ENCODE measurements at places on chromosomes 6 and 20.

DNA sequence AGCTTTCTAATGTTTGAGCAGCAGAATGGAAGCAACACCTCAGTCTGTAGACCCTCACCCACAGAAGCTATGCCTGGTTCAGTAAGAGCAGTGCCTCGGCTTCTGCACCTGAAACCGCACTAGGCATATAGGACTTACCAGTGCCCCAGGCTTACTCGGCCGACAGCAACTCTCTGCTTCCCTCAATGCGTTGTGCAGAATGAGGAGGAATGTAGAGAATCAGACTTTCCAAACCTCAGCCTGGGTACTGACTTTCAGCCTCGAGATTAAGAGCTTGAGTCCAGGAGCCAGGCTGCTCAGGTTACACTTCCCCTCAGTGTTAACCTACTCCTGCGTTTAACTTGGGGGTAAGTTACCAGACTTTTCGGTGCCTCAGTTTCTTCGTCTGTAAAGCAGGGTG, 8.6 kb downstream of the EYA2 start:
- no peak for DNase-seq

GRCh38 chr20:64277571-64278316, 22.2 kb downstream of the PCMTD2 start:
- DNase-seq: no peak

GRCh38 chr6:101883505-101883904, 490.0 kb downstream of the GRIK2 start:
- DNase-seq: no peak

DNA sequence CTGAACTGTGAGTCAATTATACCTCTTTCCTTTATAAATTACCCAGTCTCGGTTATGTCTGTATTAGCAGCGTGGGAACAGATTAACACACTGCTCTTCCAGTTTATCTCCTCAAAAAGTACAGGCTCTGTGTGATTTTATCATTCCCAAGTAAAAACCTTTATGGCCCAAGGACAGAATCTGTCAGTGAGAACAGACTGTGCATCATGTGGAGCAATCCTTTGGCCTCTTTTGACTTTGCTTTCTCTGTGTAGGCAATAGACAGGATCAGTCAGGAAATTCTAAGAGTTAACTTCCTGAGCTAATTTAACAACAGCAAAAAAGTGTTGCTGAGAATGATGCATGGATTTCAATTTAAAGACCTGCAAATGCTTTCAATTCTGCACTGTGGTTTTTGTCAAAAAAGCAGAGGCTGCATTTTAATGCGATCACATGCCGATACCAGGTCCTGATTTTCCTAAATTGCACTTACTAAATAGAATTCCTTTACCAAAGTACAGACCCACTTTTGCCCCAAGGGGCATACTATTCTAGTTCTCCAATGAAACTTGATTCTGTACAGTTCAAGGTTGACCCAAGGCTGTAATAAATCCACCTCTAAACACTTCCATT, 246.7 kb upstream of the MARCKS start:
- DNase-seq: peak; percentile 14

DNA sequence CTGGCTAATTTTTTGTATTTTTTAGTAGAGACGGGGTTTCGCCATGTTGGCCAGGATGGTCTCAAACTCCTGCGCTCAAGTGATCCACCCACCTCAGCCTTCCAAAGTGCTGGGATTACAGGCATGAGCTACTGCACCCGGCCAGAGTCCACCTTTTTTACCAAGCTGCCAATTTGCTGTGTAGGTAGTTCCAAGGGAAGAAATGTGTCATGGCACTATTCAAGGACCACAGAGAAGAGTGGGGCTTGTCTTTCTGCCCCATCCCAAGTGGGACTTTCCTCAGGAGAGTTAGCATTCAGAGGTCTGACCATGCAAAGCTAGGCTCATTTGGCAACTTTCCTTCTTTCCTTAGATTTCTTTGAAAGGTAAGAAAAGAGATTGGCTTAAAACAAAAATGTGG, 111.9 kb upstream of the TRAF3IP2 start:
- DNase-seq: no peak

GRCh38 chr6:121711472-121711871, 276.0 kb downstream of the GJA1 start:
- DNase-seq: no peak

DNA sequence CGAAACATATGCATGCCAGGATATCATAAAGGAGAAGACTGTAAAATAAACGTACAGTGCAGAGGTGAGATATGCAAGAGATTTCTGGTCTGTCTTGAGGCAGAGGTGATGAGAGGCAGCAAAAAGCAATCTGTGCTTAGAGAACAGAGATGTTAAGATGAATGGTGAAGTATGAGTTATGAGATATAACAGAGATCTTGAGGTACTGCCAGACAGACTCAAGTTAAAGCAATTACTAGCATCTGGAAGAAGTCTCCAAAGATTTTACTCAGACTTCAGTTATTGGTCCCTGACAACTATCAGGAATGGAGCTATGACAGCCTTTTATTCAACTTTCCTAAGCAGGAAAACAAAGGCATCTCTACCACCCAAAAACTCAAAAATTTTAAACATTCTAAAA, 122.8 kb upstream of the DST start:
- DNase-seq: no peak

DNA sequence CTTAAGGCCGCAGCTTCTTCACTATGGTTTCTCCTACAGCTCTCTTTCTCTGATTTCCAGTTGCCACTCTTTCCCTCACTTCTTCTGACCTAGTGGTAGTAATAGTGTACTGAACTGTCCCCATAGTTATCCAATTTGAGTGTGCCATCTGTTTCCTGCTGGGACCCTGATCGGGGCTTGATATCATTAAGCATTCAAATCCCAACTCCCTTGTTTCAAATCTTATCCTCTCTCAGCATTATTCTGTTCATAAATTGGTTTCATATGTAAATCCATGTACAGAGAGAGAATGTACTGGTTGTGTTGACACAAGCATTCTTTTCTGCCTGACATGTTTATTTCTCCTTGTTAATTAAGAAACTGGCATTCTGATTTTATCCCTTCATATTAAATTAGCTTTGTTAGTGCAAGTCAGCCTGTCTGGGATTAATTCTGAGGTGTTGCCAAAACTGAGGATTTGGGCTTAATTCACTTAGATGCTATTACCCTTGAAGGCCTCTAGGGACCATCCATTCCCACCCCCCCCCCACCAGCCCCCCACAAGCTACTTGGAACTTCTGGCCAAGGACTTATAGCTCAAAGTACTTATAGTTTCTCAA, 84.6 kb upstream of the PROKR2 start:
- DNase-seq: no peak

- DNase-seq: no peak
These were observed 21.7 kb downstream of the HIVEP1 start for GRCh38 chr6:12033770-12034169.

DNA sequence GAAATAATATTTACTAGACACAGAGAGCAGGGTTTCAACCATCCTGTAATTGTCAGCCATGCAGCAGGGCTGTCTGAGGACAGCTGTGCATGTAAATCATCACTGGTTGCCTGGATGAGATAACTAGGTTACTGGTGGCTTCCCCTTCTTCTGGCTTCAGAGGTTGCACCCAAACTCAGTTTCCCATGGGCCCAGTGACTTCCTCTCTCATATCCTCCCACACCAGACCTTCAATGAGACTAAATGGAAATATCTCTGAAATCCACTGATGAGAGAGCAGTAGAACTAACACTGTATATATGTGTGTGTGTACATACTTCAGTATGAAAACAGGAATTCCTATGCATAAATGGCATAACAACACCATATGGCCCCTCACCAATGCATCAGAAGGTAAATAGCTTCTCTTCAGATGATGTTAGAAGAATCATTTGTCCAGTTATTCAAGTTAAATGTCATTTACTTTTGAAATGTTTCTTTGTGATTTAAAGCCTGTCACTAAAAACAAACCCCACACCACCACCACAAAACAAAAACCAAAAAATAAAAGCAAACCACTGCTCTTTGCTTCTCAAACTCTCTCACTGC, 51.0 kb upstream of the IL20RA start:
- no peak for DNase-seq

GRCh38 chr6:14119784-14120183, 2.2 kb downstream of the CD83 start:
- no peak for DNase-seq

DNA sequence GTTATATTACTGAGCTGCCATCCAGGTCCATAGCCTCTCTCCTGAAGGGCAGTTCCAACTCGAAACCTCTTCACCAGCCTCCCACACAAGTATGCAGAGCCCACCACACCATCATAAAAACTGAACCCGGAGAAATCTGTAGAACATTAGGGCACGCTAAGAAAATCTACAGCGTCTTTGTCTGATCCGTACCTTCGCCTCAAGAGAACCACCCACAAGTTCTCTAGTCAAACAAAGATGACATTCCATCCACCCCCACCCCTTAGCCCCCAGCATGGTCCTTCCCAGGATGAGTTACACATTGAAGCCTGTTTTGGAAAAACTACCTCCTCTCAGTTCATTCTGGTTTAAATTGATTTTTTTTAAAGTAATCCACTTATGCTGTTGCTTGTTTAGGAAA, 219.7 kb downstream of the ZMYND8 start:
- no peak for DNase-seq

DNA sequence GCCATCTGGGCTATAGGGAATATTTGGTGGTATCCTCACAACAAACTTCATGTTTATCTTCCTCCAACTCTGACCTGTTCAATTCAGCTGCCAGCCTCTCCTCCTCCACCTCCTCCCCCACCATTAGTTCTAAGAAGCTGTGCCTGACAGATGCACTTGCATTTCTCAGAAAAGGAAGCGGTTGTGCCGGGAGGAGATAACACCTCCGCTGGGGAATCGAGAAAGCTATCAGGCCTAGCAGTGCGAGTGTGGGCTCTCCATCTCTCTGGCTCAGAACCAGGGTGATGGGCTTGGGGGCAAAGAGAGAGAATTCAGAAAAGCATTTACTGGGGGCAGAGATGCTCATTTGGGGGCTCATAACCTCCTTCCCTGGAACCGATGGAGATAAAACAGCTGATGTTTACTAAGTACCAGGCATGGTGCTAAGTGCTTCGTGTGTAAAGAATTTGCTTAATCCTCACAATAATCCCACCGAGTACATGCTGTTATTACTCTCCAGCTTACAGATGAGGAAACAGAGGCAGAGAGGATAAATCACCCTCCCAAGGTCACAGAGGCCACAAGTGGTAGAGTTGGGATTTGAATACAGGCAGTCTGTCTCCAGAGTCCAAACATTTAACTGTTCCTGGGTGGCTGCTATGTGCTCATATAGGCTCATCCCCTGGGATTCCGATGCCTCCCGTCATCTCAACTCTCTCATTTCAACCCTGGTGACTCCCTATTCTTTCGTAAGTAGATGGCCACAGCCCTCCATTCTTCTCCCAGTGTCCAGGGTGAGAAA, 38.3 kb downstream of the COX4I2 start:
- no peak for DNase-seq

Data from BE2C (cell line).